Stimulated activated CD4-positive, alpha-beta T cell treated with anti-CD3 and anti-CD28 coated beads, Interleukin-1b, Interleukin-23, amount 100 ng/mL, for 1 hour (primary cell): ENCODE measurements at places on chromosomes 12 and 14.

GRCh38 chr12:13288501-13288900 lies 92.0 kb downstream of the EMP1 start:
- DNase-seq, result no peak

GRCh38 chr14:84090837-84091236 lies 1439.1 kb upstream of the FLRT2 start:
- no peak for DNase-seq

- DNase-seq, result no peak
Observed at GRCh38 chr12:45850302-45850701, 120.8 kb downstream of the ARID2 start.

DNA sequence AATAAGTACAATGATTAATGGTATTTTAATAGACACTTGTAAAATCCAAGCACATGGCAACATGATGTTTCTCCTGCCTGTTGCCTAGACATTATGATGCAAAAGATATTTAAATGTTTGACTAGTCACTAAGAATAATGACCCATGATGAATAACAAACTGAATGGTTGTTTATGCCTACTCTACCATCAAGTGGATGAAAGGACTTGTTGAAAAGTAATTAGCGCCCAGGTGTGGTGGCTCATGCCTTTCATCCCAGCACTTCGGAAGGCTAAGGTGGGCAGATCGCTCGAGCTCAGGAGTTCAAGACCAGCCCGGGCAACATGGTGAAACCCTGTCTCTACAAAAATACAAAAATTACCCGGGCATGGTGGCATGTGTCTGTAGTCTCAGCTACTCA lies 30.7 kb downstream of the KIF21A start:
- DNase-seq, result no peak
